ENCODE measurements at places on chromosomes 6 and 20. TPM values are rescaled to one million over a fixed set of nuclear protein-coding genes. Genes with fewer than 3 reads are reported as not detected.

- H3K27me3 ChIP-seq: no peaks in the 10 kb centered on the region
- H3K27ac ChIP-seq: no peak overlapping the region
- H3K4me3 ChIP-seq: no peak overlapping the region
- H3K4me1 ChIP-seq: no peaks in the 10 kb centered on the region
- H3K36me3 ChIP-seq: no peaks in the 10 kb centered on the region
Measured at GRCh38 chr6:11750682-11751081, 27.9 kb downstream of the ADTRP start.

- DNase-seq: no peak
- H3K4me1 ChIP-seq: no peaks in the 10 kb centered on the region
- H3K27me3 ChIP-seq: no peaks in the 10 kb centered on the region
- H3K36me3 ChIP-seq: no peaks in the 10 kb centered on the region
- H3K27ac ChIP-seq: no peak overlapping the region
Measured at GRCh38 chr6:42968783-42969182, 8.2 kb downstream of the GNMT start.

DNA sequence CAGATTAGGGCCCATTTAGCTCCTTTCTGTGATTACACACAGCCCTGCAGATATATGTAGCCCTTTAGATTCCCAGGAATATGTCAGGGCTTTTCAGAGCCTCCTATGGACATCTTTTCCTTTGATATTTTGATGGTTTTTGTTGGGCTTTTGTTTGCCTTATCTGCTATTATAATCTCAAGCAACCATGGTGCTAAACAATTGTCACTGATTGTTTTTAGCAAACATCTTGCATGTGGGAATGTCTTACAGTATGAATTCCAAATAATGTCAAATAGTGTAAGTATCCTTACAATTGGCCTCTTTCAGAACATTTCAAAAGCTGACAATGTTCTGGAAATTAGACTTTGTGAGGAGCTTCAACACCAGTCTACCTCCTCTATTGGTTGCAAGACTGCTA is 333.6 kb upstream of the OPRM1 start:
- no peaks in the 10 kb centered on the region for H3K4me1 ChIP-seq
- no peak overlapping the region for H3K27ac ChIP-seq
- no peak for DNase-seq
- no peak overlapping the region for H3K4me3 ChIP-seq

DNA sequence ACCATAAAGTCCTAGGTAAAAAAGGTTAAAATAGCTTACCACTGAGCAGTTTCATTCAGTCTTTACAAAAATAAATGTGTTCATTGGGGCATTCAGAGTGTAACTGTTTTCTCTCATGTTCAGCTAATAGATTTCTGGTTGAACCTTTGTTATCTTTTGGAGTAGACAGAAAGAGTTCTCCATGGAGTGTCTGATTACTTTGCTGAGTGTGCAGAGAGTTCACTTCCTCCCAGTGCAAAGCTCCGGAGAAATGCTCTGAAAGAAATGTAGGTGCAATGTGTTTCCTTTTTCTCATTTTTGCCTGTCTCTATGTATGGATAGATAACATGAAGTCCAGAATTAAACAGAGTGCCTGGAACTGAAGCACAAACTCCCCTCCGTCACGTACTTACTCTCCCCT is 52.6 kb downstream of the JAG1 start:
- no peaks in the 10 kb centered on the region for H3K27me3 ChIP-seq
- DNase-seq: no peak
- H3K4me1 ChIP-seq: peaks cover 44% of the 10 kb centered on the region
- no peak overlapping the region for H3K4me3 ChIP-seq
- H3K27ac ChIP-seq: no peak overlapping the region
- no peaks in the 10 kb centered on the region for H3K36me3 ChIP-seq

- H3K4me1 ChIP-seq: no peaks in the 10 kb centered on the region
- DNase-seq: no peak
- H3K27ac ChIP-seq: no peak overlapping the region
- no peak overlapping the region for H3K4me3 ChIP-seq
- H3K27me3 ChIP-seq: no peaks in the 10 kb centered on the region
- H3K36me3 ChIP-seq: no peaks in the 10 kb centered on the region
Measured at GRCh38 chr6:56808871-56809359, 146.0 kb upstream of the BEND6 start.

- DNase-seq: peak; percentile 76
- H3K4me1 ChIP-seq: no peaks in the 10 kb centered on the region
- no peak overlapping the region for H3K27ac ChIP-seq
- no peak overlapping the region for H3K4me3 ChIP-seq
- no peaks in the 10 kb centered on the region for H3K36me3 ChIP-seq
Measured at GRCh38 chr6:2938004-2938631, 33.2 kb downstream of the SERPINB6 start.

GRCh38 chr20:47088335-47088734 is 193.7 kb downstream of the EYA2 start:
- H3K4me3 ChIP-seq: no peak overlapping the region
- no peak for DNase-seq
- H3K27me3 ChIP-seq: no peaks in the 10 kb centered on the region
- no peaks in the 10 kb centered on the region for H3K4me1 ChIP-seq
- no peak overlapping the region for H3K27ac ChIP-seq

DNA sequence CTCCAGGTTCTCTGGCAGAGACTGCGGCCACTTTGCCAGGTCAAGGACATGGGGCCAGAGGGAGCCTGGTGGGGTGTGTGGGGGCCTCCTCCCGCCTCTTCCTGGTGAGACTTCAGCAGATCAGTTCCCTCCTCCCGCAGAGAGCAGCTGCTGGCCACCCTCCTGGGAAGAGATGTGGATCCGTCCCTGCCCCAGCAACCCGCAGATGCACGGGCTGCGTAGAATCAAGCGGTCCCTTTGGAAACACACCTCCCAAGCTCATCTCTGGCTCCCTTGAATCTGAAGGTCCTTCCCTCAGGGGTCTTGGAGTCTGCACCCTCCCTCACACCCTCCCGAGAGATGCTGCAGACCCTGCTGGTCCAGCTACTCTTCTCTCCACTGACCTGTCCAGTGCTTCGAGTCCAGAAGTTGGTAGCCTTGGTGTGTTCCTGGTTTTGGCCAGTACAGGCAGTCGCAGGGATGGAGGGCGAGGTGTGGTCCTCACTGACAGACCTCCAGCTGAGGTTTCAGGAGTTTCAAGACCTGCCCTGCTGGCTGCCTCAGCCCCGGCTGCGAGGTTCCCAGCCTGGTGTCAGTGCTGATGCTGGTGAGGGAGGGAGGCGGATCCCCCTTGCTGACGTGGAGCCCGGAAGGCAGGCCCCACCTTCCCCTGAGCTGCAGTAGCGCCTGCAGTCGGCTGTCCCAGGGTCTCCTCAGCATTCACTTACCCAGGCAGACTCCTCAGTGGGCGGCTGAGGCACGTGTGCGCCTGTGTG is at the start of gene NPBWR2:
Gene NPBWR2 (minus strand): TSS at position 585 of the 755 bp plus-strand sequence. CDS start 734 bp downstream, outside the sequence.
- H3K27ac ChIP-seq: no peak within 1 kb of the TSS
- peaks cover 4% of the 10 kb centered on the region for H3K27me3 ChIP-seq
- no peaks in the 10 kb centered on the region for H3K36me3 ChIP-seq
- H3K4me3 ChIP-seq: no peak within 1 kb of the TSS
- DNase-seq: no peak

DNA sequence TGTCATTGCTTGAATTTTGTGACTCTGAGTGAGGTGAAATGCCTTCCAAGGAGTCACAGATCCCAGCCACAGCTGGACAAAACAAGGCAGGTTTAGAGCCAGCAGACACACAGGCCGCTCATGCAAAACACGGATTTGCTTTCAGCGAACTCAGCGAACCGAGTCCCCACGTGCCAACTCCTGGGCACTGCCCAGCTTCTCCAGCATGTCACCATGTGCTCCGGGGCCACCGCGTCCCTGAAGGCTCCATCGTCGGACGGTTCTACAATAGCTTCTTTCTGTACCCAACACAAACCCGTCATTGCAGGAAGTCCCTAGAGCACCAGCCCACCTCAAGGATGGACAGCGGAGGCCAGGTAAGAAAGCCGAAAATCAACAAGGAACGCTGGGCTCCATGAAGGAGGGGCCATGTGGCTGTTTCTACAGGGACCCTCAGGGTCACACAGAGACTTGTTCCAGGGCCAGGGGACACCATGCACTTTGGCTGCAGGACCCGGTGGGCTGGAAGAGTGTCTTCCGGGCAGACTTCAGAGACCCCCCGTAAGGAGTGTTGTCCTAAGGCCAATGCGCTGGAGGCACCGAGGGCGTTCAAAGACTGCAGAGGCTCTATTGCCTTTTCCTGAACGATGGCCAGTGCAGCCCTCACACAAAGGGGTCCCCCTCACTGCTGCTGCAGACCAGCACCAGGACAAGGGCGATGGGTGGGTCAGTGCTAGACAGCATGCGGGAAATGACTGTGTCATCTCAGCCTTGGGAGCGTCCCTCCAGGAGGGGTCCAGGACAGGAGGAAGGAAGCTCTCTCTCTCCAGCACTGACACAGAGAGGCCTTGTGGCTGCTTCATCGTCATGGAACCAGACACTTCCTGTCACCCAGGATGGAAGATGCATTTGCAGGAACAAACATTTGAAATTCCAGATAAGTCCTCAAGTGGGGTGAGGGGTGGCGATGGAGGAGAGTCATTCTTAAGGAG is 19.8 kb downstream of the DACT2 start:
- H3K27me3 ChIP-seq: no peaks in the 10 kb centered on the region
- DNase-seq: no peak
- H3K4me3 ChIP-seq: no peak overlapping the region
- H3K36me3 ChIP-seq: no peaks in the 10 kb centered on the region

DNA sequence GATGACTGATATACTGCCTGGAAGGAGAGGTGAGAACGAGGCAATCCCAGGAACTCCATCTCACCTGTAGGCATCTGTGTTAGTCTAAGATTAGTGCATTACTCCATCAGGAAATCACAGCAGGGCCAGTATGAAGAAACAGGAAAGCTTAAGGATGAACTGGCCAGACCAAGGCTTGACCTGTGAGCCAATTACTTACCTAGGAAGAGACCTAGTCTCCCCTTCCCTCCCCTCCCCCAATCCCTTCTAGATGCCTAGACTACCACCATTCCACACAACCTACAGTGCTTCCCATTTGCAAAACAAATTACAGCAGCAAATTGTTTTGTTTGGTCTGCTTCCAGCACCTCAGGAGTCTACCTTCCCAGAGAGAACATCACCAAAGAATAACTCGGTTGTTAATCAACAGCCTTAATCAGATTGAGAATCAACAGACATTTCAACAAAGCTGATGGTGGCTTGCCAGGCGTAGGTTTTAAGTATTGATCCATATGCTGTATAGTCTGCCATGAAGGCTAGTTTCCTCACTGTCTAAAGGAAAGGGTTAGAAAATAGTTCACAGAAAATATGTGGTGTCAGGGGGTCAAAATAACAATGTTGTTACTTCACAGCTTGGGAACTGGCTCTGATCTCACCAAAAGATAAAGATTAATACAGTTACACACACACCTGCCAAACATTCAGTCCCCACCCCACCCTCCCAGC is 10.1 kb downstream of the PKHD1 start:
- no peaks in the 10 kb centered on the region for H3K27me3 ChIP-seq
- no peak overlapping the region for H3K4me3 ChIP-seq
- H3K4me1 ChIP-seq: no peaks in the 10 kb centered on the region
- H3K36me3 ChIP-seq: no peaks in the 10 kb centered on the region
- no peak overlapping the region for H3K27ac ChIP-seq
- no peak for DNase-seq

GRCh38 chr6:44704240-44705150 is 317.0 kb downstream of the CDC5L start:
- H3K4me3 ChIP-seq: no peak overlapping the region
- no peaks in the 10 kb centered on the region for H3K27me3 ChIP-seq
- H3K4me1 ChIP-seq: no peaks in the 10 kb centered on the region

- H3K4me3 ChIP-seq: no peak overlapping the region
- H3K4me1 ChIP-seq: no peaks in the 10 kb centered on the region
- no peaks in the 10 kb centered on the region for H3K27me3 ChIP-seq
- DNase-seq: no peak
Measured at GRCh38 chr6:152948150-152948768, 34.6 kb downstream of the FBXO5 start.

DNA sequence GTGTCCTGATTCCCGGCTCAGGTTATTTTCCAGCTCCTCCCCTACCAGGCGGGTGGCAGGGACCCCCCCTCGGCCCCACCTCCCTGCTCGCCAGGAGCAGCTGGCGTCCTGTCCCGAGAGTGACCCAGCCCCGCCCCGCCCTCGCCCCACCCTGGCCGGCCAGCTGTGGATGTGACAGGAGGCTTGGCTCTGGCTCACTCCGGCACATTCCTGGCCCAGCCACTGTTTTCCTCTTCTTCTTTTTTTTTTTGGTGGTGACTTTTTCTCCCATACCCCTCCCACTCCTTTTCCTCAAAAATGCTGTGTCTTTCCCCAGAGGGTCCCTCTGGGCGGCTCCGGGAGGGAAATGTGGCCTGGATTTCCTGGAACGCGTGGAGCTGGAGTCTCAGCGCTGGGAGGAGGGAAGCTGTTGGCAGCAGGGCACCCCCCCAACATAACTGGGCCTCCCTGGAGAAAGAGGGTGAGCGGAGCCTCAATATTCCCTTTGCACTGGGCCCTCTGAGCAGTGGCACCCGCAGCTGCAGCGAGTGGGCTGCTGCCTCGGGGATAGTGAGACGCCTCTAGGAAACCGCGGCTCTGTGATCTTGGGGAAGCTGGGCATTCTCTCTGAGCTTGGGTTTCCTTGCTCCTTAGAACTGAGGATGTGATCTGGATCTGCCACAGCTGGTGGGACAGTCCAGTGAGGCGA is 28.3 kb upstream of the CSNK2A1 start:
- H3K4me1 ChIP-seq: peaks cover 17% of the 10 kb centered on the region
- H3K27ac ChIP-seq: no peak overlapping the region

DNA sequence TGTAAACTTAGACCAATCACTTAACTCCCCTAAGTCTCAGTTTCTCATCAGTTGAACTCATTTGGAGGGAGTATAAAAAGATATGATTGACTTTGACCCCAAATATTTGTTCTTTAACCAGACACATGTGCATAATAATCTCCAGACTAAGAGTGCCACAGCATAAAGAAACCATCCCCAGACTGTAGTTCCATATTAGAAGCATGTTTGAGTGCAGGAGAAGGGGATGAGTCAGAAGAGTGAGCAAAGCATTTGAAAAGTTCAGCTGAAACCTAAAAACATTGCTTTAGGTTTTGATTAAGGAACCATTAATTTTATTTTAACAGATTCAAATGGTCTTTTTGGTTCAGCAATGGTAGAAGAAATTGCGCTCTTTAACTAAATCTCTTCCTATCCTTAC is 654.8 kb downstream of the UTRN start:
- H3K4me3 ChIP-seq: no peak overlapping the region
- no peak overlapping the region for H3K27ac ChIP-seq
- DNase-seq: no peak
- no peaks in the 10 kb centered on the region for H3K27me3 ChIP-seq
- H3K36me3 ChIP-seq: no peaks in the 10 kb centered on the region

- peak overlapping the region; percentile 53 for H3K4me3 ChIP-seq
- no peaks in the 10 kb centered on the region for H3K27me3 ChIP-seq
- no peak for DNase-seq
- H3K27ac ChIP-seq: no peak overlapping the region
- H3K36me3 ChIP-seq: no peaks in the 10 kb centered on the region
Measured at GRCh38 chr6:41896281-41896680, 1.1 kb upstream of the USP49 start.

Gene TTK
- total RNA-seq: 2.5 TPM

Gene RHAG
- 2.5 TPM for total RNA-seq

Gene PRRT1
- 8.8 TPM for total RNA-seq

Data from vagina (tissue), 2 donors.